ENCODE measurements at places on chromosomes 5 and 9. TPM values are rescaled to one million over a fixed set of nuclear protein-coding genes. Genes with fewer than 3 reads are reported as not detected.

AIF1L gene
- total RNA-seq = 0.59 TPM

ADAMTS2 gene
- 14.3 TPM for total RNA-seq

DNA sequence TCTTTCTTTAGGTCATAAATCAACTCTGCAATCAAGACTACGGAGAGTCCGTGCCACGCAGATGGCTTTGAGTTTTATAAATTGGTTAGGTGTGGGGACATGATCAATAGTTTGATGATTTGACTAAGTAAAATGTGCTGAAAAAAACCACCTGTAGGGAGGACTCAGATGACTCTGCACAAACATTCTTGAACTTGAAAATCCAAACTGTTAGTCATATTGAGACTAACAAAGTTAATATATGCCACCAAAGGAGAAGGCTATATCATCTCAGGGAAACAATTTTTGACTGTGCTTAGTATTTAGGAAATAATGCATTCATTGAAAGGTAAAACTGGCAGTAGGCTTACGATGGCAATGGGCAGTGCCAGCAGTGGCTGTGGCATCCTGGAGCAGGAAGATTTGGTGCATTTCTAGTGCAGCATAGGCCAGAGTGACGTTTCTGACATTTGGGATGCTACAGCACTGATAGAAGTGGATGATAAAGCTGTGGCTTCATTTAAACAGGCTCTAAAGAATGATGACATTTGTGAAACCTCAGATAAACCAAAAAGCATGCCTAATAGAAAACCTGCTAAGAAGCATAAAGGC is 291.1 kb downstream of the MLLT3 start:
- H3K27me3 ChIP-seq = no peaks in the 10 kb centered on the region
- no peak overlapping the region for H3K27ac ChIP-seq
- H3K4me1 ChIP-seq = no peaks in the 10 kb centered on the region
- no peak overlapping the region for H3K4me3 ChIP-seq

DNA sequence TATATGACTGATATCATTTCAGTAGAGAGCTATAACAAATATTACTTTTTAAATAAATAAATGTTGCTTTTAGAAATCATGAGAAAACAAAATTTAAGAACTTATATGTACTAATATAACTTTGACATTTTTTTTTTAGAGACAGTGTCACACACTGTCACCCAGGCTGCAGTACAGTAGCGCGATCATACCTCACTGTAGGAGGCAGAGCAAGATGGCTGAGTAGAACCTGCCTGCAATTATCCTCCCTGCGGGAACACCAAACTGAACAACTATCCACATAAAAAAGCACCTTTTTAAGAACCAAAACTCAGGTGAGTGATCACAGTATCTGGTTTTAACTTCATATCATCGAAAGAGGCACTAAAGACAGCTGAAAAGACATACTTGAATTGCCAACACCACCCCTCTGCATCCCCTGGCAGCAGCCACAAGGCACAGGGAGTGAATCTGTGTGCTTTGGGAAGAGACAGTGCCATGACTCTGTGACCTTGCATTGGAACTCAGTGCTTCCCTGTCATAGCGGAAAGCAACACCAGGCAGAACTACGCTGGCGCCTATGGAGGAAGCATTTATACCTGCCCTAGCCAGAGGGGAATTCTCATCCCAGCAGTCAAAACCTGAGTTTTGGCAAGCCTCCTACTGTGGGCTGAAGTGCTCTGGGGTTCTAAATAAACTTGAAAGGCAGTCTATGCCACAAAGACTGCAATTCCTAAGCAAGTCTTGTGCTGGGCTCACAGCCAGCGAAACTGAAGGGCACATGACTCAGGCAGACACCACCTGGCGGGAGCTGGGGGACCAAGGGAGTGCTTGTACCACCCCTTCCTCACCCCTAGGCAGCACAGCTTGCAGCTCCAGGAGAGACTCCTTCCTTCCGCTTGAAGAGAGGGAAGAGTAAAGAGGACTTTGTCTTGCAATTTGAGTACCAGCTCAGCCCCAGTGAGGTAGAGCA is 142.7 kb downstream of the FBXL17 start:
- H3K36me3 ChIP-seq = no peaks in the 10 kb centered on the region
- H3K27ac ChIP-seq = no peak overlapping the region
- no peaks in the 10 kb centered on the region for H3K4me1 ChIP-seq
- no peak overlapping the region for H3K4me3 ChIP-seq

DNA sequence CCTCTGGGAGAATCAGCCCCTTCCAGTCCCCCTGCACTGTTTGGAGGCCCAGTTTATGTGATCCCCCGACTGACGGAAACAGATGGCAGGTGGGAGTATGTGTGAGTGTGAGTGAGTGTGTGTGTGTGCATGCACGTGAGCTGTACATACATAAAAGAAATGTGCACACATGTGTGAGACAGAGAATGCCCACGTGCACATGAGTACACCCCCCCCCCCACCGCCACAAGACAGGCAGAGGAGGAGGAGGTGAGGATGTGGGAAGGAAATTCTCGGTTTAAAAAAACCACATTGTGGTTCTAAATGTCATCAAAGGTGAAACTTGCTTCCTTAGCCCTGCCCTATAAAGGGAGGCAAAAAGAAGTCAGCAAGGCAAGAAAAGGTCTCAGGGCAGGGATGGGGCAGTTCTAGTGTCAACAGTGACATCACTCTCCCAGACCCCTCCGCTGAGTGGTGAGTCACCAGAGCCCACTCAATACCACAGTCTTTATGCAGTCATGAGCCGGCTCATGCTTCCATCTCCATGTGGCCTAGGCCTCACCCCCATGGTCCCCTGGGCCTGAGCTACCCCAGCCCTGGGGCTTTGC is 79.2 kb upstream of the HSPA9 start:
- H3K36me3 ChIP-seq = no peaks in the 10 kb centered on the region
- no peak overlapping the region for H3K4me3 ChIP-seq

- peaks cover 11% of the 10 kb centered on the region for H3K4me1 ChIP-seq
- DNase-seq = peak; percentile 65
- no peak overlapping the region for H3K4me3 ChIP-seq
- no peak overlapping the region for H3K27ac ChIP-seq
- H3K27me3 ChIP-seq = no peaks in the 10 kb centered on the region
These were observed 432.5 kb upstream of the MEF2C start for GRCh38 chr5:89315286-89316100.

DNA sequence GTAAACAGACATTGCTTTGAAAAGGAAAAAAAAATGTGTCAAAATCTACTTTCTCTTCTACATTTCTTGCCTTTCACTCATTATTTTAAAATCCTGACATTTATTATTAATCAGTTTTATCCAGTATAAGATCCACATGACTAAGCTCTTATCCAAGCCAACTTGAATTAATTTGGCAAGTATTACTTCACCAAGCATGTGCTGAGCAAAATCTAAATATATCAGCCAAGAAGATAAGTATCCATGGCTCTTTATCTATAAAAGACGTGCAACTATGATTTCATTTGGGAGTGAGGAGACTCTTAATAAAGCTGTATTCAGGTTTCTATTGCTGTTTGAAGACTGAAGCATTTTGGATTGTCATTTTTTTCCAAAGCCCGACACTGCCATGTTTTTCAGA is 221.3 kb downstream of the TRIM36 start:
- no peaks in the 10 kb centered on the region for H3K36me3 ChIP-seq
- no peak for DNase-seq
- H3K27ac ChIP-seq = no peak overlapping the region
- no peak overlapping the region for H3K4me3 ChIP-seq
- H3K4me1 ChIP-seq = no peaks in the 10 kb centered on the region
- H3K27me3 ChIP-seq = no peaks in the 10 kb centered on the region

DNA sequence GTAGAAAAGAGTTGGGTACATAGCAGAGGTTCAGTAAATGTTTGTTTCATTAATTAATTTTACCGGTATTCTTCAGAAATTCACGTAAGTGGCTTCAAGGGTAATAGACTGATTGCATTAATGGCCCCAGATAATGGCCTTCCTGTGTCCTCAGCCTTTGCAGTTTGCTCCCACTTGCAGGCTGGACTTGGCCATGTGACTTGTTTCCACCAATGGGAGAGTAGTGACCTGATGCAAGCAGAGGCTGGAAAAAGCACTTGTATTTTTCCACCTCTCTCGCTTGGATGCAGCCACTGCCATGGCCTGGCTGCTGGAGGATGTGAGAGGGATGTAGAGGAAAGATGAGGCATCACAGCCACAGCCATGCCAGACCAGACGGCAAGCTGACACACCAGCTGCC is 480.9 kb downstream of the CDK5RAP2 start:
- no peaks in the 10 kb centered on the region for H3K4me1 ChIP-seq
- no peak overlapping the region for H3K4me3 ChIP-seq
- H3K27me3 ChIP-seq = no peaks in the 10 kb centered on the region
- no peak for DNase-seq
- H3K36me3 ChIP-seq = no peaks in the 10 kb centered on the region
- no peak overlapping the region for H3K27ac ChIP-seq

DNA sequence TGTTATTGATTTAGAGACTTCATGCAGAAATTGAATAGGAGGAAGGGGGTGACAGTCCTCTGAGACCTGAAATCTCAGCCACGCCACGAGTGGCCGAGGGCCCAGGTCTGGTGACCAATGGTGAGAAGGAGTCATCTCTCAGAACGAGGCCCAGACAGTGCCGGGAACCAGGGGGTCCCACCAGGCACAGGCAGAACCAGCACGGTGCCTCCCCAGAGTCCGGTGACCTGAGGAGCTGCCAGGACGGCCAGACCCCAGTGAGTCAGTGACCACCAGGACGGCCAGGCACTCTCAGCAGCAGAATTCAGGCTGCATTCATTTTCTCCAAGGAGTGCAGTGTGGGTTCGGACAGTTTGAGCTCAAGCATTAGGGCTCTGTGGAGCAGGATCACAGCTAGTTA is 43.8 kb upstream of the NKD2 start:
- no peak for DNase-seq
- H3K27ac ChIP-seq = no peak overlapping the region
- H3K36me3 ChIP-seq = no peaks in the 10 kb centered on the region

- H3K36me3 ChIP-seq = no peaks in the 10 kb centered on the region
- H3K4me1 ChIP-seq = peaks cover 6% of the 10 kb centered on the region
- no peak overlapping the region for H3K27ac ChIP-seq
- H3K27me3 ChIP-seq = no peaks in the 10 kb centered on the region
These were observed 36.8 kb upstream of the TEX48 start for GRCh38 chr9:114718801-114719221.

DNA sequence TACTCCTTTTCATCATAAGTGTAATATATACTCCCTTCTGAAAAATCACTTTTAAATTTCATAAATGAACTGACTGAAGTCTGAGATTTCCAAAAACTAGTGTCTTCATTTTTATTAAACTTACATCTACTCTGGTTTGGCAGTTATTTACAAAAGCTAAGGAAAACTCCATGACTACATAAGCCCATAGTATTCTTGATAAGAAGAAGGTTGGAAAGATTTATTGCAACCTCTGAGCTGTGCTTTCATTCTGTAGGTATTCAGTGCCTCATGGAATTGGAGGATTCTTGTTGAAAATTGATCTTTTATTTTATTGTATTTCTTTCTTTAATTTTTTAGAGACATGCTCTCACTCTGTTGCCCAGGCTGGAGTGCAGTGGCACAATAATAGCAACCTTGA is 41.7 kb downstream of the GNAQ start:
- no peak overlapping the region for H3K4me3 ChIP-seq
- peaks cover 6% of the 10 kb centered on the region for H3K4me1 ChIP-seq
- no peak overlapping the region for H3K27ac ChIP-seq

All from right lobe of liver (tissue), 6 donors.